Activated naive CD4-positive, alpha-beta T cell treated with anti-CD3 and anti-CD28 coated beads, Interleukin-2, amount 50 U/mL, for 16 hours (primary cell): ENCODE measurements at places on chromosomes 2 and 18.

- no peak for DNase-seq
Measured at GRCh38 chr18:63207835-63208234, 111.7 kb downstream of the BCL2 start.

DNA sequence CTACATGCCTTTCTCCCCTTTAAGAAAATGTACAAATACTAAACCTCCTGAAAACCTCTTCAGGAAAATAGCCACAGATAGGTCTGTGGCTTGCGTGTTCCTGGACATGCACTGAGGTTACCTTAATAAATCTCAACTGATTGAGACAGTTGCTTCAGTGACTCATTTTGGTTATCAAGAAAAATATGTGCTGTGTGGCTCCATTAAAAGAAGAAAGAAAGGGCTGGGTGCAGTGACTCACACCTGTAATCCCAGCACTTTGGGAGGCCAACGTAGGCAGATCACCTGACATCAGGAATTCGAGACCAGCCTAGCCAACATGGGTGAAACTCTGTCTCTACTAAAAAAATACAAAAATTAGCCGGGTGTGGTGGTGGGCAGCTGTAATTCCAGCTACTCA is 27.1 kb downstream of the CREG2 start:
- no peak for DNase-seq

GRCh38 chr2:86541334-86541733 is 21.9 kb downstream of the CHMP3 start:
- no peak for DNase-seq

DNA sequence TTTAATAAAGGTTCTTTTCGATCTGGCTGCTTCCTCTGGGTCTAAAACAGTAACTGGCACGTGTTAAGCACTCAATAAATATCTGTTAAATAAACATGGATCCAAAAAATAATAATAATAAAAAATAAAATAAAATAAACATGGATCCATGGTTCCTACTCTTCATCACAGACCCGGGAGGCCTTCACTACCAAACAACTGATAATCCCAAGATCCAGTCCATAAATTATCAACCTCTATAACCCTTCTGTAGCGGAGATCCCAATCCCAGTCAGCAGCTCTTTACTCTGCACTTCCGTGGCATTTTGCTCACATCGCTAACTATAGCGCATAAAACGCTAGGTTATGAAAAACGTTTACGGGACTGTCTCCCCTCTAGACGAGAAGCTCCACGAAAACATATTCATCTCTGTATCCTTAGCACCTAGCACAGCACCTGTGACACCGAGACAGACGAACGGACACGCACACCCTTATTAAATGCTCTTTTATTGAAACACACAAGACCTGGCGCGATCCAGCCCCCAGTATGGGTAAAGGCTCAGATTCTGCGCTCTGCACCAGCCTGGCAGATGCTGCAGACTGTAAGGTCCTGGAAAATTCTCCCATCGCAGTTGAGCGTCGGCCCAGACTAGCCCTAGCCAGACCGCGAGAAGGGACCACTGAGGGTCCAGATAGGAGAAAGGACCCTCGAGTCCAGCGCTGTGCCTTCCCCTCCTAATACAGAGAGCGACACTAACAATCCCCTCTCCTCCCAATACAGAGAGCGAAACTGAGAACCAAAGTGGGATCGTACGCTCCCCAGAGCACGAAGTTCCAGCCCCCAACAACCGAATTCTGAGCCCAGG is 770 bp downstream of the NBAS start:
- no peak for DNase-seq

DNA sequence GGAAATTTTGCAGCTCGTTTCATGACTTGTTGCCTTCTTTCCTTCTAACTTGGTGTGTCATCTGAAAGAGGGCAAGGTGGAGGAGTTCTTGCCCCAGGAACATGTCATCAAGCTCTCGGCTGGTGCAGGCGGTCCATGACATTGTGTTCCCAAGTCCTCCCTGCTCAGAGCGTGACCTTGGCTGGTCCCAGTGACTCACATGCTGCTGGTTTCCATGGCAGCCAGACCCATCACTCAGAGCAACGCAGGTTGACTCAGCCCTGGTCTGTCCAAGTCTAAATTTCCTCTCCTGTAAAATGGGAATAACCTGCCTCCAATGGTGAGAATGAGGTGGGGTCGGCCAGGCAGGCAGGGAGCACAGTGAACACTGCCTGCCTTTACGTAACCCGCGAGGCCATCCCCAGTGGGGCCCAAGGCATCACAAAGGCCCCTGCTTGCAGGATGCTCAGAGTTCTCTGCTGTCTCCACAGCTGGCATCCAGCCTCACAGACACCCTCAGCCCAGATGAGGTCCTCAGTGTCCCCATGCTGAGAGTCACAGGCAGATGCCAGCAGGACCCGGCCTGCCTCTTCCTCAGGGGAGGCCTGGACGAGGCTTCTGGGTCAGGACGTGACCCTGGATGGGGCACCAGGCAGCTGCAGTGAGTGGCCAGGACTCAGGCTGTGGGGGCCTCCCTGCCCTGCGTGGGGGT is 143.7 kb downstream of the TPO start:
- DNase-seq: no peak

DNA sequence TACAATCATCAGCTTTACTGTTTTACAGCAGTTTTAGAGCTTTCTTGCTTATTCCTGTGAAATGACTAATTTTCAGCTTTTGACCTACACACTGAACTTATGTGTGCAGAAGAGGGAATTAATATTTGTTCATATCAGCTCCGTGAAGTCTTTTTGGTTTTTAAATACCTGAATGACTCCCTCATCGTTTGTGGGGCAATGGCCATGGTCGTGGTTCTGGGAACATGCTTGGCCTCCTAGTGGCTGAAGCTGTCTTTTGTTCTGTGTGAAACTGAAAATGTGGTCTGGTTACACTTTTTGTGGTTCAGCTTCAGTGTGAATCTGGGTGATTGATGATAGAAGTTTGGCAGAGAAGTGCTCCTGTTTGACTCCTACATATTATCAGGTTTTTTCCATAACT is 408.1 kb downstream of the THSD7B start:
- DNase-seq: no peak

DNA sequence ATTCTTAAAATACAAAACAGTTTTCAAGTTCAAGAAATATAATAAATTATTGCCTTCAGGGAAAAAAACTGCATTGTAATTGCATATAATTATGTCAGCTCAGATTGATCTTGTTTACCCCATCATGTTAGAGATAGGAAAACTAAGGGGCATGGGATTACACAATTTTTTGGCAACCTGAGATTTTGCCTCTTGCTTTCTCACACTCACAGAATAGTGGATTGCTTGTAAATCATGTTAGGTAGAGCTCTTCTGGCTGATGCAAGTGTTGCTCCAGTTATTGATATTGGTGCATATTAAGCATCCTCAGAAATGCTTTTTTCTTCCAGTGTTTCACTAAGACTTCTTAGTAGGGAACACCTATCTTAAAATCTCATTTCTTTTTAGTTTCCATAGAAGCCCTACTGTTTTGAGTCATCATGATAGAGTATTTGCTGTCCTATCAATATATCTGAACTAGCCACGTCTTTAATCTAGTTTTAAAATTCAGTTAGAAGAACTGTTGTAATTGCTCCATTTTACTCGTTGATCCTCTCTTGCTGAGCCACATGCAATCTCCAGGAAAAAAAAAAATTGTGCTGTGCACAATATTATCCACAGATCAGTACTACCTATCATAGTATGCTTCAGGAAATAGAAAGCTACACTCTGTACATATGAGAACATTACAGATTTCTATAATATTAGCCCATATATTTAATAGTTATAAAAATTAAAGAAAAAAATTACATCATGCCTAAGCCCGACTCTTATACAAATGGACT is 393.1 kb downstream of the LRP1B start:
- no peak for DNase-seq

DNA sequence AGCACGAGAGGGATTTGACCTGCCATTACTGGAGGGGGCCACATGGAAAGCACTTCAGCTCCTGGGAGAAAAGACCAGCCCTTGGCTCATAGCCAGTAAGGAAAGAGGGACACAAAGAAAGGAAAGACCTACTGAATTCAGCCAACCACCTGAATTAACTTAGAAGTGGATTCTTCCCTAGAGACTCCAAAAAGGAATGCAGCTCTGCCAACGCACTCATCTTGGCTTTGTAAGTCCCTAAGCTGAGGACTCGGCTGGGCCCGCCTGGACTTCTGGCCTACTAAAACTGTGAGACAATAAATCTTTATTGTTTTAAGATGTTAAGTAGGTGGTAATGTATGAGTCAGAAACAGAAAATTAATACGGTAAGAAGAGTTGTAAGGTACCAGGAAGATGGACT is 11.5 kb downstream of the ATF2 start:
- DNase-seq: no peak

- no peak for DNase-seq
Measured at GRCh38 chr2:18475884-18476283, 84.6 kb downstream of the RDH14 start.

DNA sequence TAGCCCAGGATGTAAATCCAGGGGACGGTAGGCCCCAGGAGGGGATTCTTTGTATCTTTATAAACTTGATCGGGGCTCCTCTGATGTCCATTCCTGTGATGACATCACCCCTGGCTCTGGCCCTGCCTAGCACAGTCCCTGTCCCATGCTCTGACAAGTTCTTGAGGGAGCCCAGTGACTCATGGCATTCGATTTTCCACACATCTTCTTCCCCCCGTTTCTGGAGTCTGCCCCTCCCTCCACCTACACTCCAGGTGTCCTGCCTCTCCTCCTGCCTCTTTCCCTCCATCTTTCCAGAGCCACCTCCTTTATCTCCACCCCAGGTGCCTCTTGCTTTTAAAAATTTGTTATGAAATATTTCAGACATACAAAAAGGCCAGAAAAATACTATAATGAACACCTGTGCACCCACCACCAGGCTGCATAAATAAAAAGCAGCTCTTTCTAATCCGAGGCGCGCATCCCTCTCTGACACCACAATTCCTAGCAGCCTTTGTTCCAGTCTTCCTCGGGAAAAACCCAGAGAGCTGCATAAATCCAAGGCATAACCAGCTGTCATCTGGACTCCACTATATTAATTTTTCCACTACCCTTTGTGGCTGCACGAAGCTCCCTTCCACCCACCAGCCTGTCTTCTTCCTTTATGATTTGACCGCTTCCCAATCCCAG is 207.7 kb downstream of the ZBTB7C start:
- DNase-seq: no peak

GRCh38 chr18:51211552-51211951 is 14.1 kb upstream of the MEX3C start:
- DNase-seq: no peak

GRCh38 chr2:124325667-124326440 is 300.8 kb downstream of the CNTNAP5 start:
- no peak for DNase-seq
